ENCODE measurements at places on chromosomes 5 and 9.

GRCh38 chr5:23721336-23721735 is 213.9 kb downstream of the PRDM9 start:
- no peak for DNase-seq

DNA sequence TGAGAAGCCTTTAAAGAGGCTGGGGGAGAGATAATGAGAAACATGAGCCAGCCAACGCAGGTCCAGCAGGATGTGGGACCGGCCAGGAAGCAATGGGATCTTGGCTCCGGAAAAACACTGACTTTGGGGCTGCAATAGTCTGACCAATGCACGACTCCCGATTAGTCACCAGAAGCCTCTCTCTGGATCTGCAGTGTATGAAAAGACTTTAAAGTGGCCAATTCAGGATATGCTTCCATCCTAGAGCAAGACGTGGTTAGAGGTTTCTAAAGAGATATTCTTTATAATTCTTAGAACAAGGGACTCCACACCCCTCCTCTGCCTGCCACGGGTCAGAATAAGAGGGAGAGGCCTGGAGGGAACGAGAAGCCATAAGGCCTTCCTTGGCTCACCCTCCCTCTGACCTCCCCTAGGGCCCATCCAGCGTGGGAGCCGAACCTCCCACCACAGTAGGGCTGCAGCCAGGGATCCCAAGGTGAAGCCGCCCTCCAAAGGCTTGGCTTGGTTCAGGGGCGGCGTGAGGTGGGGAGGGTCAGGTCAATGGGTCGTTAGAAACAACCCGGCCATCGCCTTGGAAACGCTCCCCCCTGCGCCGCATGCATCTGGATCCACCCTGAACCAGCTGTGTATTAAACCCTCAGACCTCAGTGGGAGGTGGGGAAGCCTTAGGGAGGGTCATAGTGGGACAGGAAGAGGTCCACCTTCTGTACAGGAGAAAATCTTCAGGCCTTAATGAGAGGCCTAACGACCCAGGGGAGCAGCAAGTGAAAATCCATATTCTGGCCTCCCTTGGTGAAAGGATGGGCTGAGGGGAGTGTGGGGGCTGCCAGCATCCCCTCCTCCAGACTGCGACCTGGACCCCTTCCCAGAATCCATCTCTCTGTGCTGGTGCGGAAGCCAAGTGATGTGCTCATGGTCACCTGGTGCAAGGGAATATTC is 11.1 kb downstream of the FGF1 start:
- no peak for DNase-seq

- DNase-seq: no peak
Measured at GRCh38 chr9:129102791-129103594, 7.6 kb downstream of the CRAT start.

DNA sequence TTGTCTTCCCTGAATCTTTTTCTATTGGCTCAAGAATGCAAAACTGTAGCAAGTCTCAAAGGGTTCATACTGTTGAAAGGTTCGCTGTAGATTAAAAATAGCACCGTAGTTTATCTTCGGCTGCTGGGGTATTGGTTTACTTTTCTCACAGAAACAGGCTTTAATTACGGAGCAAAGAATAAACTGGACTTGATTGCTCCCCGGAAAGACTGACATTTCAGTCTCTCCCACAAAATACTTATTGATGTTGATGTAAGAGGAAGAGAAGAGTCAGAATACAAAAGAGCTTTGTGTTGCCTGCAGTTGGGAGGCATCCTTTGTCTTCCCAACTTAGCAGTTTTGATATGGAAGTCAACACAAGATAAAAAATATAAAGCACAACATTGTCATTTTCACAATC is 183.9 kb upstream of the DMAC1 start:
- no peak for DNase-seq

- DNase-seq: no peak
Measured at GRCh38 chr9:125653325-125653724, 53.7 kb downstream of the MAPKAP1 start.

- DNase-seq: no peak
Measured at GRCh38 chr5:171956887-171957495, 49.4 kb downstream of the FBXW11 start.

DNA sequence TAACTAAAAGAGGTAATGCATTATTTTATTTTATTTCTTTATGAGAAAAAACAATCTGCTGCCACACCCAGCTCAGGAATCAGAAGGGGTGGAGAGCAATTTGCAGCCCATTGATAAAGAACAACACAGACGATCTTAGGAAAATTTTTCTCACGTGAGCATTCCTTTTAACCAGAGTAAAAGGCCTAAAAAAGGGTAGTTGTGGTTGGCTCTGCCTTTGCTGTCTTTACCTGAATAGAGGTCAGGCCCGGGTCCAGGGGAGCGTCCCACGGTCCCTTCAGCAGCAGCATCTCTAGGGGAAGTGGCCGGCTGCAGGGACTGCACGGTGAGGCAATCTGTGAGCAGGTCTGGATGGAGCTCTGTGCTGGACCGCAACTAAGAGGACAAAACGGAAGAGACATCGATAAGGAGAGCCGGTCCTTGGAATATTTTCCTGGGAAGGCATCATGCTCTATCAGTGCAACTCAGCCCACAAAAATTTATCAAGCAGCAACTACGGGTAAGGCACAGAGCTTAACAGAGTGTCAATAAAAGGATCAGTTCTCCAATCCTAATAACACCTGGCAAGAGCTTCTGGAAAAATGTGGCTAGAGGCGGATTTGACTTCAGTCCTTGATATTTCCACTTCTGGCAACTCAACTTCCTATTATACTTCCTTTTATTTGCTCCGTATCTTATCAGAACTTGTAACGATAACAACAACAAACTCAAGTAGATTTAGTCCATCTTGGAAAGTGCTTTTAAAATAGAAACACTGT is 372.8 kb upstream of the RFX3 start:
- no peak for DNase-seq
